Stimulated activated CD8-positive, alpha-beta memory T cell treated with anti-CD3 and anti-CD28 coated beads, Interleukin-2, amount 100 ng/mL, for 1 hour (primary cell): ENCODE measurements at places on chromosomes 1 and 21.

DNA sequence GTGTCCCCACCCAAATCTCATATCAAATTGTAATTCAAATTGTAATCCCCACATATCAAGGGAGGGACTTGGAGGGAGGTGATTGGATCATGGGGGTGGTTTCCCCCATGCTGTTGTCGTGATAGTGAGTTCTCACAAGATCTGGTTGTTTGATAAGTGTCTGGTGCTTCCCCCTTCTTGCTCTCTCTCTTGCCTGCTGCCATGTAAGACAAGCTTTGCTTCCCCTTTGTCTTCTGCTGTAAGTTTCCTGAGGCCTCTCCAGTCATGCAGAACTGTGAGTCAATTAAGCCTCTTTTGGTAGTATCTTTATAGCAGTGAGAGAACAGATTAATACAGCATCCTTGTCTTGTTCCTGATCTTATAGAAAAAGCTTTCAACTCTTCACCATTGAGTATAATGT lies 6.5 kb upstream of the LRRC39 start:
- DNase-seq, result no peak

DNA sequence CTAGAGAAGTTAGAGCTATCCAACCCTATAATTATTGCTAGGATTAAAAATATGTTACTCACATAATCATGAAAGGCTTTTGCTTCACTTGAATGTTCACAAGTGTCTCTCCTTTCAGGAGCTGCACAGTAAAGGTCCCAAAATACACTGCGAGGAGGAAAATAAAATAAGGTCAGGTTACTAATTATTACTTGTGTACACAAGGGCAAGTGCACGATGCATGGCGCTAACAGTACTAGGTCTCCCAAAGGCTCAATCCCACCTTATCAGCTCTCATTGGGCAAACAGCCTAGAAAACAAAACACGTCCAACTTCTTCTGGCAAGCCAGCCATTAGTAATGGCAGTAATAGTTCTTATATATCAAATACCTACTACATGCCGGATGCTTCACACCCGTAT lies 4.4 kb downstream of the SSBP3 start:
- no peak for DNase-seq

GRCh38 chr21:28427394-28428022 lies 565.2 kb downstream of the LTN1 start:
- no peak for DNase-seq

DNA sequence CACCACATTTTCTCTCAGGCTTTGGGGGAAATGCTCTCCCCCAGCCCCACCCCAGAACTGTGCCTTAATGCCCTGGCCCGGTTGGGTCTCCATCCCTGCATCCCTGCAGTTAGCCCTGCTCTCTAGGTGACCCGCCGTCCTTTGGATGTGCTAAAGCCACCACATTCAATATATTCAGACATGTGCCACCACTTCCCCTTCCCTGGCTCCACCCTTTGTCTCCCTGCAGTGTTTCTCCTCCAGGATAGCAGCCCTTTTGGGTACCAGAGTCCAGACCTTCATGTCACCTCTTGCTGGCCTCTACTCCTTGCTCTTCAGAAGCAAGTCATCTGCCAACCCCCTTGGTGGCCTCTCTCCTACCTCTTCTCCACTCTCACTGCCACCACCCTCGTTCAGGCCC lies 41.8 kb downstream of the RUNX1 start:
- DNase-seq, result no peak

DNA sequence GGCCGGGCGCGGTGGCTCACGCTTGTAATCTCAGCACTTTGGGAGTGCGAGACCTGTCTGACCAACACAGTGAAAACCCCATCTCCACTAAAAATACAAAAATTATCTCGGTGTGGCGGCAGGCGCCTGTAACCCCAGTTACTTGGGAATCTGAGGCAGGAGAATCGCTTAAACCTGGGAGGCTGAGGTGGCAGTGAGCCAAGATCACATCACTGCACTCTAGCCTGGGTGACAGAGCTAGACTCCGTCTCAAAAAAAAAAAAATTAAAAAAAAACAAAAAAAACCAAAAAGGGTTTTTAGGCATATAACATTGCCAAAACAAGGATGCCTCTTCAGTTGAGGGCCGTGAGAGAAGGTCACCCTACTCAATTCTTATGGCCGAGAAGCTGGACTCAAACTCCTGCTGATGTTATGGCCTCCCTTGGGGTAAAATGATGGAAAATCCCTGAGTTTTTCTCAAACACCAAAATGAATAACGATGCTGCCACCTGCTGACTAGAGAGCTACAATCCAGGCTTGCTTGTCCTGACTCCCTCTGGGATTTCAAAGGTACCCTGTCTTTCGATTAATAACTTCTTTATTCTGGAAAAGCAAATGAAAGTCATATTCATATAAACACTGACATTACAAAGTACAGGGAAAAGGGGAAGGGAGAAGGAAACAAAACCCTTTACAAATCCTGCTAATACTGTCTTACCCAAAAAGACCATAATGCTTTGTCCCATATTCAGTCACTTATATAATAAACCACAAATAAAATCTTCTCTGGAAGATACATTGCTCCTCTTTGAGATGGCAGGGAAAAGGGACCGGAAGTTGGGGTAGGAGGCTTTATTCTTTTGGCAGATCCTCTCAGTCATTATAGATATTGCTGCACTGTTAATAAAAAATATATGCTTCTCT lies 10.7 kb downstream of the RAB42 start:
- no peak for DNase-seq

DNA sequence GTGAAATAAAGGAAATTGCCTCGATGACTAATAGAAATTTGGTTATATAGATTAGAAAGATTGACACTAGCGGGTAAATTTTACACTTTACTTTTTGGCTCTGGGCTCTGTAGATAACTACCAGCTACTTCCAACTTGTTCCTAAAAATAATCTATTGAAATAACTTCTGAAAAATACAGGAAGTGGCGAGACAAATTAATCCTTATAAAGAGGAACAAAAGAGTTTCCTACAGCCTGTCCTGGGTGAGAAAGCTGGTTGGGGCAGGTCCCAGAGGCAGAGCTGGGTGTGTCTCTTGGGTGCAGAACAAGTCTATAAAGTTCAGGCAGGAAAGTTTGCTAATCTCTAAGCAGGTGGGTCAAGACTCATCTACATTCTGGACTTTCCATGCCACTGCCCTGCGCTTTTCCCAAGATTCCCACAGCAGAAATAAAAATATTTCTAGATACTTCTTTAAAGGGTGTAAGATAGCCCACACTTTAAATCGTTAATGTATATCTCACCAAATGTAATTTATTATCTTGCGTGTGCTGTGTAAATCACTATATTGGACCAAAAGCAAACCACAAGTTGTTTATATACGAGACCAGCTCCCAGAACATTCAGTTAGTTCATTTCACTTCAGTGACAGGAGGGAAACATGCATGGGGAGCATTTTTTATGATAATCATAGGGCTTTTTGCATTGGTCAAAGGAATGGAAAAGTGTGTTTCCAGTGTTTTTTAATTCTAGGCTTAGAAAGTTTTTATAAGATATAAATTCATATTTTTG lies 70.1 kb upstream of the NRIP1 start:
- DNase-seq, result no peak

DNA sequence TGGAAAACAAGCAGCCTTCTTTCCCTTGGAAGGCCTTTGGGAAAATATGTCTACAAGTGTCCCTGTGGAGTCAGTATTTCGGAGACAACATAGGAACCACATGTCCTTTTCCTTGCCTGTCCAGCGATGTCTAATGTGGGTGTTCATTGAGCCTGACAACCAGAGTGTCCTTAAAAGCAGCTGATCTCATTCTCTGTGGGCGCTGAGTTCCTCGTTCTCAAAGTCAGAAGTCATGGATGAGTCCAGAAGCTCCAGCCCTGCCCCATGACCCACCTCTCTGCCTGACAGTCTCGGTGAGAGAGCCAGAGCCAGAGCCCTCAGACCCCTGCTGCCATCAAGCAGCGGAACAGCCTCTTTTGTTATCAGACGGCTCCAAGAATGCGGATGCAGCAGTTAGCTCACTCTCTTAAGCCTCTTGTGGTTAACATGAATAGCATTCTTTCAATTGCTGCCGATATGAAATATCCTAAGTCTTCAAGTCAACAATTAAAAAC lies 329.2 kb downstream of the TGFB2 start:
- no peak for DNase-seq

DNA sequence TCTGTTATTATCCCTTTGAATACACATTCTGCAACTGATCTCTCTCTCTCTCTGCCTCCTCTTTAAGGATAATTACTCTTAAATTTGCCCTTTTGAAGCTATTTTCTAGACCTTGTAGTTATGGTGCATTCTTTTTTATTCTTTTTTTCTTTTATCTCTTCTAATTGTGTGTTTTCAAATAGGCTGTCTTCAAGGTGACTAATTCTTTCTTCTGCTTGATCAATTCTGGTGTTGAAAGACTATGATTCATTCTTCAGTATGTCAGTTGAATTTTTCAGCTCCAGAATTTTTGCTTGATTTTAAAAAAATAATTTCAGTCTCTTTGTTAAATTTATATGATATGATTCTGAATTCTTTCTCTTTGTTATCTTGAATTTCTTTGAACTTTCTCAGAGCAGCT lies 95.6 kb upstream of the GPR52 start:
- DNase-seq, result no peak

DNA sequence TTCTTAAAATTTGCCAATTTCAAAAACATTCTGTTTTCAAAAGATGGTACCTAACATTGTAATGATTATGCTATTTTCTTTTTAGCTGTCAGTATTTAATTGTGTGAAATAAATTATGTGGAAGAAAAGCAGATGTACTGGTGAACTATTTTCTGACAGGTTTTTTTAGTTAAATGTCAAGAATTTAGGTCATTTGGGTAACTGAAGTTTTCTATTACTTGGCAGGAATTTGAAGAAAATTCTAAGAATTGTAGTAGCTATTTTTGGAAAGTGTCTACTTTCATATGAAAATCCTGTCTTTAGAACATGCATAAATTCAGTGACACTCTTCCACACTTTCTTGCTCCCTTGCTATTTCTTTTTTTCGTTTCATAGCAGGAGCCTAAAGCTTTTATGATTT lies 28.5 kb upstream of the PTPRC start:
- DNase-seq, result no peak

DNA sequence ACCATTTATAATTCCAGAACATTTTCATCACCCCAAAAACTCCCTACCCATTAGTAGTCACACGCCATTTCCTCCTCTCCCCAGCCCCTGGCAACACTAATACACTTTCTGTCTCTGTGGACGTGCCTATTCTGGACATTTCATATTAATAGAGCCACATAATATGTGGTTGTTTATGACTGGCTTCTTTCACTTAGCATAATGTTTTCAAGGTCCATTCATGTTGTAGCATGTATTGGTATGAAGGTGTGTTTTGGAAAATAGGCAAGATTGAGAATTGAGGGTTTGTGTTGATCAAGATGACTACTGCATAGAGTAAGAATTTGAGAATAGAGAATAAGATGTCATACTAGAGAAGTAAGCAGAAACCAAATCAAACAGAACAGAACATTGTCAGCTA lies 67.5 kb downstream of the ZFYVE9 start:
- DNase-seq, result no peak

DNA sequence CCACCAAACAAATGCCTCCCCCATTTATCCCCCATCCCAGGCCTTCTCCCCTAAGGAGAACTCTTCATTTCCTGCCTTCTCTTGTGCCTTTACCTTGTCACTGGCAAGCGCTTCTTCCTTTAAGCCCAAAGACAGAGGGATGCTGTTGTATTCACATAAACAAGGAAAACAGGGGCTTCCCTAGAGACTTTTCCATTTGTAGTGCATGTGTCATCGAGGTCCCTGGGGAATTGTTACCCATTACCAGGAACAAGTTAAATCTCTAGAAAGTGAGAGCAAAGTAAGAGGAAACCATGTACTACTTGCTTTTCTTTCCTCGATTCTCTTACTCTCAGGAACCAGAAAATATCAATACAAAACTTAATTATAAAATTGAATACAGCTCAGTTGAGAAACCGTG lies 114.4 kb upstream of the DPT start:
- DNase-seq, result no peak

GRCh38 chr1:22763487-22764200 lies 53.0 kb downstream of the EPHB2 start:
- DNase-seq, result no peak

GRCh38 chr1:247535402-247535801 lies 838 bp downstream of the OR2C3 start:
- DNase-seq, result no peak

DNA sequence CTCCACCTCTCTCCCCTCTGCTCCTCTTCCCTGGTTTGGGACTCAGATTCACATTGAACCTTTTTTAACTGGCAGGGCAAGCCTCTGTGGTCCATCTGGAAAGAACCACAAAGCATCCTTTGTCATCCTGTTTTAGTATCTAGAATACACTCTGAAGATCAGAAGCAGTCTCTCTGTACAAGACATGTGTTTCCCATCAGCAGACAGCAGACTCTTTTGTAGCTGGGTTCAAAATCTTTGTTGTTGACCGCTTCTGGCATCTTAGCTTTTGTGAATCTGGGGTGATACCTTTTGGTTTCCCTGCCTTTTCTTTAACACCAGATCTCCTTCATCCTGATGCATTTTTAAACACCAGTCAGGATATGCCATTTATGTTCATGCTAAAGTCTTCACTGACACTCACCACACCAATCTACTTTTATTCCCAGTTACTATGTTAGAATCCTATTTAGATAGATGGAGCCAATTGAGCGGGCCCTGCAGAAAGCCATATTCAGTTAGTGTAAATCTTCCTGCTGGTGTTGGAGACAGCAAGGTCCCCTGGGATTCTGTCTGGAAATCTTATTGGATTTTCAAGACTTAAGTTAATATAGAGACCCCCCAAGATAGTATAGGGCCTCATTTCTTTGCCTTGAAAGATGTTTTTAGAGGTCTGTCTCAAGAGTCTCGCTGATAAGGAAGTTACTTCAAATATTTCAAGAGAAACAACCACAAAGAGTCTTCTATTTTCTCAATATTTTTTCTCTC lies 51.1 kb downstream of the ST6GALNAC3 start:
- DNase-seq, result no peak

- DNase-seq, result no peak
Observed at GRCh38 chr1:228307218-228308023, 99.2 kb downstream of the TRIM11 start.

DNA sequence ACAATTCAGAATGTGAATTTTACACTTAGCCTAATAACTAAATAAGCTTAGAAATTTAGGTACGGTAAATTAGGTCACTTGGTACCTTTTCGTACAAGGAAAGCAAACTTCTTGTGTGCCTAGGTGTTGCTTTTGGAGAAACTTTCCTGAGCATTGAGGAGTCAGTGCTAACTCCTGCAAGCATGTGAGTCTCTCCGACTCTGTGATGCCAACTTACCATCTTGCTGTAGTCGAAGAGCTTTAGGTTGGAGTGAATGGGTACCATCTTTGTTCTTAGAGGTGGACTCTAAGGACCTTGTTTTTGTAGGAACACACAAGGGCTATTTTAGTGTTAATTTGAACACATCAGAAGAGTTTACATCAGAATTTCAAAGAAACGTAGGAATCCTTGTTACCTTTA lies 688.9 kb downstream of the USP25 start:
- DNase-seq, result no peak
